ENCODE measurements at places on chromosomes 7 and 10. TPM values are rescaled to one million over a fixed set of nuclear protein-coding genes. Genes with fewer than 3 reads are reported as not detected.

- H3K4me3 ChIP-seq: no peak overlapping the region
- no peak overlapping the region for H3K27ac ChIP-seq
- no peaks in the 10 kb centered on the region for H3K27me3 ChIP-seq
- no peaks in the 10 kb centered on the region for H3K4me1 ChIP-seq
- no peaks in the 10 kb centered on the region for H3K36me3 ChIP-seq
Measured at GRCh38 chr10:109587366-109587765, 335.9 kb downstream of the XPNPEP1 start.

Gene GRID2IP
- not detected for total RNA-seq

DNA sequence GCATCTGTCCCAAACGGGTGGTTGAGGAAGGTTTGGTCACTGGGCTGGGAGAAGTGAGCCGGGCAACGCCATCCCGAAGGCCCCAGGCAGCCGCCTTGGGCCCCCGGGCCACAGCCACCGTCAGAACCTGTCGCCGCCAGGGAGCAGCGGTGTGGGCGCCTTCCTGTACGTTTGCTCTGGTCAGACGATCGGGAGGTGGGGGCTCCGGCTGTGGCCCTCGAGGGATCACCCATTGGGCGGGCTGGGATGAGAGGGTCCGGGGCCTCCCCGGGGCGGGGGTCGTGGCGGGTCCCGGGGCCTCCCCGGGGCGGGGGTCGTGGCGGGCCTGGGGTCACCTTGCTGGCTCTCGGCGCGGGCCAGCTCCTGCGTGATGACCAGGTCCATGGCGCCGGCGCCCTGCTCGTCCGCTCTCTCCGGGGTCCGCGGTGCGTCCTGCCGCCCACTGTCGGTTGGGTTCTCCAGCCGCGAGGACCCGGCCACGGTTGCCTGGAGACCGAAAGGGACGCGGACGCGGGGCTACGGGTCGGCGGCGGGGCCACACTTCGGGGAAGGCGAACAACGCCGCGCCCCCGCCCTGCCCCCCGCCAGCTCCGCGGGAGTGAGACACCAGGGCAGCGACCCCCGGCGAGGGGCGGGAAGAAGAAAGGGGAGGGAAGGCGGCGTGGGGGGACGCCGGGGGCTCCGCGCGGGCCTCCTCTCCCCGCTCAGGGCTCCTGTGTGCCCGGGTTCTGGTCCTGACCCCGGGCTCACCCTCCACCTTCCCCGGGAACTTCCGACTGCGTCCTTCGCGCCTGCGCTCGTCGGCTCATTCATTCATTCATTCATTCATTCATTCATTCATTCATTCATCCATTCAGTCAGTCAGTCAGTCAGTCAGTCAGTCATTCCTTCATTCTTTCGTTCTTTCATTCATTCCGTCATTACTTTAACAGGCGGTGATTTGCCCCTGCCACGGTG is at the start of gene CFAP46:
TSS of gene CFAP46 (minus strand) at position 470 of the 957 bp plus-strand sequence. CDS start at position 384, 86 bp downstream.
- no peaks in the 10 kb centered on the region for H3K4me1 ChIP-seq
- H3K27me3 ChIP-seq: peaks cover 5% of the 10 kb centered on the region
- no peak within 1 kb of the TSS for H3K27ac ChIP-seq
- no peaks in the 10 kb centered on the region for H3K36me3 ChIP-seq

Gene ACHE
- total RNA-seq: 5.4 TPM

DNA sequence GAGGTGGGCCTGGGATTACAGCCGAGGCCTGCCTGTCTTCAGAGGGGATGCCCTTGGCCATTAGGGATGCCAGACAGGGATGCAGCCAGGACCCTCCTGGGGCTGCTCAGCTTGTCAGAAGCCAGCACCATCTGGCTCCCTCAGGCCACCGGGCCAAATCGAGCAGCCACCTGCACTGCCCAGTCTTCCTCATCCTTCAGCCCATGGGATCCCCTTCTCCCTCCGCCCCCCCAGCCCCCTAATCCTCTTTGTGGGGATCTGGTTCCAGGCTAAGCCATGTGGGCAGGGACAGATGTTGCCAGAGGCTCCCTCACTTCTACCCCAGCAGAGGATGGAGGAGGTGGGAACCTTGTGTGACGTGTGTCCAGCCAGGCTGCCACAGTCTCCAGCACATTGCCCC is 137.4 kb upstream of the PPIF start:
- no peaks in the 10 kb centered on the region for H3K27me3 ChIP-seq
- no peak overlapping the region for H3K27ac ChIP-seq
- no peak overlapping the region for H3K4me3 ChIP-seq
- peaks cover 90% of the 10 kb centered on the region for H3K36me3 ChIP-seq
- H3K4me1 ChIP-seq: no peaks in the 10 kb centered on the region

DNA sequence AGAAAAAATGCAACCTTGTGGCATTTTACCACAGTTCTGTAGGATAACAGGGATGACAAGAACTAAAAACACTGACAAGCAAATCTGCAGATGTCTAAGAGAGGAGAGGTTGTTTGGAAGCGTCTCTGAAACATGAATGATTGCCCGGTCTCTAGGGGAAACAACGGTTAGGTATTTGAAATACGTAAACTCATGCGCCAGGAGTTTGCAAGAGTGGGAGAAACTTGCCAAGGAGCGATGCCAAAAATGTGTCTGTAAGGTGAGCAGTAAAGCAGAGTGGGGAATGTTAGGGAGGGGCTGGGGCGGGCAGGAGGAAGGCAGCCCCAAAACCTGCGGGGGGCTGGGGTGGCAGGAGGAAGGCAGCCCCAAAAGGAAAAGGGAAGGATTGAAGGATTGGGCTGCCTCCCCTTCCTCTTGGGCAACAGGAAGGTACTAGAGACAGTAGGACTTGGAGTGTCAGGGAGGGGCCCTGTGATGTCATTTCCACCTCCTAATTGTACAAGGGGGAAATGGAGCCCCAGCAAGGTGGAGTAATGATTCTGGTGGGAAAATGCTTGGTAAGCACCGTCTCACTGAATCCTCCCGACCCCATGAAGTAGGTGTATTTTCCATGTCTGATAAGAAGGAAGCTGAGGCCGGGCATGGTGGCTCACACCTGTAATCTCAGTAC is 33.2 kb upstream of the PLEKHA1 start:
- DNase-seq: peak; percentile 53
- H3K27ac ChIP-seq: no peak overlapping the region
- H3K4me1 ChIP-seq: peaks cover 17% of the 10 kb centered on the region
- no peaks in the 10 kb centered on the region for H3K36me3 ChIP-seq
- no peaks in the 10 kb centered on the region for H3K27me3 ChIP-seq
- no peak overlapping the region for H3K4me3 ChIP-seq

DNA sequence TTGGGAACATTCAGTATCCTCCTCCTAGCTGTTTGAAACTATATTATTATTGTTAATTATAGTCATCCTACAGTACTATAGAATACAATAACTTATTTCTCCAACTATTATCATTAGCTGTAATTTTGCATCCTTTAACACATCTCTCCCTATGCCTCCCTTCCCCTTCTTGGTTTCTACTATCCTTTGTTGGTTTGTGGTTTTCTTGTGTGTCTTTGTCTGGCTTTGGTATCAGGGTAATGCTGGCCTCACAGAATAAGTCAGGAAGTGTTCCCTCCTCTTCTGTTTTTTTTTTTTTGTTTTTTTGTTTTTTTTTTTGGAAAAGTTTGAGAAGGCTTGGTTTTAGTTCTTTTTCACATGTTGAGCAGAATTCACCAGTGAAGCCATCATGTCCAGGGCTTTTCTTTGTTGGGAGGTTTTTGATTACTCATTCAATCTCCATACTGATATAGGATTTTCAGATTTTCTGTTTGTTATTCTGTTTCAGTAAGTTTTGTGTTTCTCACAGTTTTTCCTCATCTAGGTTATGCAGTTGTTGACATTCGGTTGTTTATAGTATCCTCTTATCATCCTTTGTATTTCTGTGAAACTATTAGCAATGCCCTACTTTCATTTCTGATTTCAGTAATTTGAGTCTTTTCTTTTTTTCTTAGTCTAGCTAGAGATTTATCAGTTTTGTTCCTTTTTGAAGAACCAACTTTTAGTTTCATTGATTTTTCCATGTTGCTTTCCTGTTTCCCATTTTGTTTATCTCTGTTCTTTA is 21.6 kb downstream of the C1GALT1 start:
- no peaks in the 10 kb centered on the region for H3K27me3 ChIP-seq
- no peak for DNase-seq
- no peaks in the 10 kb centered on the region for H3K4me1 ChIP-seq
- no peaks in the 10 kb centered on the region for H3K36me3 ChIP-seq

DNA sequence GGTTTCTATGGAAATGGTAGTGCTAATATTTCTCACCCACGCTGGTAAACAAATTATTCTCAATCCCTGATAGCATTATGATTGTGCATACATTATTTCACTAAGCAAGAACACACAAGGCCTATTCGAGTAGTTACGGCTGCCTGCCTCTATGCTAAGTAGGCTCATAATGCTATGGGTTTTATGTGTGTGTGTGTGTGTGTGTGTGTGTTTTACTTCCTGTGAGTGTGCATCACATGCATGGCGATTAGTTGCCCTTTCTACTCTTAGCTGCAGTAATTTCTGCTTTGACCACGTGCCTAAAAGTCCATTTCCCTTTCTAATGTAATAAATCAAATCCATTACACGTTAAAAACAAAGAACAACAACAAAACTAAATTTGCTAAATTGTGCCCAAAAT is 117.0 kb downstream of the CHCHD3 start:
- H3K36me3 ChIP-seq: no peaks in the 10 kb centered on the region
- no peak overlapping the region for H3K27ac ChIP-seq
- H3K4me1 ChIP-seq: no peaks in the 10 kb centered on the region

DNA sequence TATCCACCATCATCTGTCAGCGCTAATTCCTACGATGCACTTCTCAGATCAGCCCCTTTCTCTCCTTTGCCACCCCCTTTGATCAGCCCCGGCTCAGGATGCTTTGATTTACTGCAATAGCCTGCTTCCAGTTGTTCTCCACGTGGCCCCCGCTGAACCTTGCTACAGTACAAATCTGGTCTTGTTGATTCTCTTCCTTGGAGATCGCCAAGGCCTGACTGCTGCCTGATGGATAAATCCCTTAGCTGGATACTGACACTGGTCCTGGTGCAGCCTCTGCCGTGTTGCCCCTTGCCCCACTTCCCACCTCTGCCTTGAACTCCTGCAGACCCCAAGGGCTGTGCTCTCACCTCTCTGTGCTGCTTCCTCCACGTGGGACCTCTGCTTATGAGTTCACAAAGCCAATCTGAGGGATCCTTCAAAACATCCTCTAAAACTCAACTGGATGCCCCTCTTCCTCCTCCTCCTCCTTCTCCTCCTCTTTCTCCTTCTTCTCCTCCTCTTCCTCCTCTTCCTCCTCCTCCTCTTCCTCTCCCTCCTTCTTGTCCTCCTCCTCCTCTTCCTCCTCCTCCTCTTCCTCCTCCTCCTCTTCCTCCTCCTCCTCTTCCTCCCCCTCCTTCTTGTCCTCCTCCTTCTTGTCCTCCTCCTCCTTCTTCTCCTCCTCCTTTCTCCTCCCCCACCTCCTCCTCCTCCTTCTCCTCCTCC is 15.3 kb downstream of the PLXNA4 start:
- no peak overlapping the region for H3K27ac ChIP-seq
- no peak for DNase-seq
- no peak overlapping the region for H3K4me3 ChIP-seq
- no peaks in the 10 kb centered on the region for H3K36me3 ChIP-seq
- H3K4me1 ChIP-seq: no peaks in the 10 kb centered on the region

Gene NEUROG3
- not detected for total RNA-seq

DNA sequence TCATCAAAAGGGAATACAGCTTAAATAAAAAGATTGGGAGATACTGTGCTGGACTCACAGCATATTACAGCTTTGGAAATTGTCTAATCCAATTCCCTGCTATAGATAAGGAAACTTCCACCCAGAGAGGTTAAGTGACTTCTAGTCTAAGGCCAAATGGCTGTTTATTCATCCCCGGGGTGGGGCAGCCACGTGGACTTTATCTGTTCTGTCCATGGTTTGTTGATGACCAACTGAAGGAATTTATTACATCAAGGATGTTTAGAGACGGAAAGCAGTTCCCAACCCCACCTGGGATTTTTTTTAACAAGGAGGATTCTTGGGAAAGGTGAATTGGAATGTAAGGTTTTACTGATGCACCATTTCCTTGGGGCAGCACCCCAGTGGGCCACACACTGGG is 88.6 kb downstream of the ATXN7L1 start:
- H3K36me3 ChIP-seq: no peaks in the 10 kb centered on the region
- DNase-seq: no peak
- no peaks in the 10 kb centered on the region for H3K27me3 ChIP-seq
- no peak overlapping the region for H3K27ac ChIP-seq
- no peak overlapping the region for H3K4me3 ChIP-seq

DNA sequence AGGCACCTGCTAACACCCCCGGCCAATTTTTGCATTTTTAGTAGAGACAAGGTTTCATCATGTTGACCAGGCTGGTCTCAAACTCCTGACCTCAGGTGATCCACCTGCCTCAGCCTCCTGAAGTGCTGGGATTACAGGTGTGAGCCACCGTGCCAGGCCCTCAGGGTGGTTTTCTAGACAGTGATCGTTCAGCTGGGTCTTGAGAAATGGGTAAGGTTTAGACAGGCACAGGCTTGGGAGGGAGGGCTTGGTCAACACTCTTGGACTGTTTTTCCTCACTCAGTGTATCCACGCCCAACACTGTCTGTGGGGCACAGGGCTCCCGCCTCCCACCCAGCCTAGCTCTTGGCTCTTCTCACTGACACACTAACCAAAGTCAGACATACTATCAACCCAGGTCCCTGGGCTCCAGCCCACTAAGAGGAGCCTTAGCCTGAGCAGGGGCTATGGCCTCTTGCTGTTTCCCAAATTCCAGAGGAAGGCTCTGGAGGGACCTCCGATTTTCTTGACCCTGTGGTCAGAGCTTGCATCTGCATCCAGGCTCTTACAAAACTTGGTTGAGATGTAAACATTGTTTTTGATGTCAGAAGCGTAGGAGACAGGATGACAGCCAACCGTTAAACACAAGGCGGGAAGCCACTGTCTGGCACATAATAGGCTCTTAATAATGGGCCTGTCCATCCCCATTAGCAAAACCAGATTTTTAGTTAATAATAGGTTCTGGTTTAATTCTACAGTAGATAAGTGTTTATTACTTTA is 143.9 kb downstream of the PRKAG2 start:
- H3K36me3 ChIP-seq: no peaks in the 10 kb centered on the region
- peaks cover 50% of the 10 kb centered on the region for H3K4me1 ChIP-seq
- peak overlapping the region; percentile 91 for H3K27ac ChIP-seq
- no peak for DNase-seq

Gene TMEM225B
- not detected for total RNA-seq

GRCh38 chr7:138032770-138033169 is 30.9 kb upstream of the CREB3L2 start:
- DNase-seq: no peak
- no peaks in the 10 kb centered on the region for H3K27me3 ChIP-seq
- H3K4me3 ChIP-seq: no peak overlapping the region
- no peaks in the 10 kb centered on the region for H3K4me1 ChIP-seq
- no peak overlapping the region for H3K27ac ChIP-seq

GRCh38 chr10:56269181-56269580 is 91.9 kb downstream of the ZWINT start:
- no peak overlapping the region for H3K27ac ChIP-seq
- H3K4me3 ChIP-seq: no peak overlapping the region
- DNase-seq: no peak
- no peaks in the 10 kb centered on the region for H3K36me3 ChIP-seq
- no peaks in the 10 kb centered on the region for H3K4me1 ChIP-seq

GRCh38 chr7:158035343-158035742 is 552.3 kb downstream of the PTPRN2 start:
- DNase-seq: peak; percentile 5
- H3K27me3 ChIP-seq: no peaks in the 10 kb centered on the region
- H3K4me1 ChIP-seq: no peaks in the 10 kb centered on the region
- no peak overlapping the region for H3K4me3 ChIP-seq
